Right lung (tissue), 10 donors: ENCODE measurements at places on chromosomes 2 and 18. TPM values are rescaled to one million over a fixed set of nuclear protein-coding genes. Genes with fewer than 3 reads are reported as not detected.

ALPI gene
- not detected for polyA plus RNA-seq

DNA sequence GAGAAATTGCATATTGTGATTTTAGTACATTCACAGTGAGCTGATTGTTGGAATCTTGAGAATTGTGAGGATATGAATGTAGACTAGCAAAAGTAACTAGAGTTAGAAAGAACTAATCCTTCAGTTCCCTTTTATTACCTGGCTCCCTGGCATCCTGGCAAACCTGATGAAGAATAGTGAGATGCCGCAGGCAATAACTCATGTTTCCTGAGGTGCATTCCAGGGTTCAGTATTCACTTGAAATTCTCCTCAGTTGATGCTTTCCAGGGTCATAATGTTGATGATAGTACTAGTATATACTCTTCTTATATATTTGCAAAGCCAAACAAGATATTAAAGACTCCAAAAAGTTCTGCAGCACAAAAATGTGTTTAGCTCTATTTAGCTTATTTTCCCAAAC lies 432.1 kb upstream of the CELF4 start:
- DNase-seq = no peak

DNA sequence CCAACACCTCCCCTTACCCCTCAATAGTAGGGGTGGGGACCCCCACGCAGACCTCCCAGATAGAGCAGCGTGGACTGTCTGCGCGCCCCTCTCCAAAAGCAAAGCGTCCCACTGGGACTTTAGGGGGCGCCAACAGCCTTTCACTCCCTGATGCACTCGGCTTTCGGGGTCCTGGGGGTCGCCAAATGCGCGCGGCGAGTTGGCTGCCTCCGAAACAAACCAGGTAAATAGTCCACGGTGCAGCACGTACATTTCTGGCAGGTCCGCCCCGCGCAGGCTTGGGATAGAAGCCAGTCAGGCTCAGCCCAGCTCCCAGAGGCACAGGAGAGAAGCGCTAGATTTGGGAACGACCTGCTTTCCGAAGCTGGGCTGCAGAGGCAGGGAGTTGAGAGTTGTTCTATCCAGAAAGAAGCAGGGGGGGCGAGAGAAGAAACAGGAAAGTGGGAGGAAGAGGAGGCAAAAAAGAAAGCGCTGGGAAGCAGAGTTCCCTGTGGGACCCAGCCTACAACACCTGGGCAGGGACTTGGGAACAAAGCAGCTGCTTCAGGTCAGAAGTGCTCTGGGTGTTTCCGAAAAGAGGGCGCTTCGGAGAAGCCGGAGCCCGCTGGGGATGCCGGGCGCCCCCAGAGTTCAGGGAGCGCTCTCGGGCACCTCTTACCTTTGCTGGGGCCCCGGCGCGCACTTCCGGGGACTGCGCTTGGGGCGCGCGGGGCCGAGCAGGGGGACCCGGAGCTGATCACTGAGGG lies 544 bp downstream of the EVA1A start:
- DNase-seq = no peak

DNA sequence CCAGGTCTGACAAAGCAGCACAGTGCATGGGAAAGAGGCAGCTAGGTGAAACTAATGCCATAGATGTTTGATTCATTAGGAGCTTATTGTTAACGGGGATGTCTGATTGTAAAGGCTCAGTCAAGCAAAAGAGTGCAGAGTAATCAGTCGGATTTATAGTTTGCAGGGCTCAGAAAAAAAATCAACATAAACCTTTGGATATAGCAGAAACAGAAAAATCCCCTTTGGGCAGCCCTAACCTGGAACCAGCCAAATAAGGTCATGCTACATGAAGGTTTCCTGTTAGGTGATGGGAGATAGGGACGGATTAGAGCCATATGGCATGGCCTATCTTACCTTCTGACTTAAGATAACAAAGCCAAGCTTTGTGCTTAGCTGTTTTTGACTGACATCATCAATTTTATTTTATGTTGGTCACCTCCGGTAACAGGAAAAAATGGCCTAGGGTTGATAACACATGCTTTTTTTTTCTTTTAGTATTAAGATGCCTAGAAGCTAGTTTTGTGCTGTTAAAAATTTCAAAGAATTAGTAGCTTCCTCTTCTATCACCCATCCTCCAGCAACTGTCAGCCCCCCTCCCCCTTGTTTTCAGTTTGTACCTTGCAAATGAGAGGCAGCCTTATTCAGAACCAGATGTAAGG lies 60.7 kb upstream of the ZEB2 start:
- no peak for DNase-seq
